ENCODE measurements at places on chromosomes 6 and 20. TPM values are rescaled to one million over a fixed set of nuclear protein-coding genes. Genes with fewer than 3 reads are reported as not detected.

Gene KCNQ5
- total RNA-seq: 6.9 TPM

DNA sequence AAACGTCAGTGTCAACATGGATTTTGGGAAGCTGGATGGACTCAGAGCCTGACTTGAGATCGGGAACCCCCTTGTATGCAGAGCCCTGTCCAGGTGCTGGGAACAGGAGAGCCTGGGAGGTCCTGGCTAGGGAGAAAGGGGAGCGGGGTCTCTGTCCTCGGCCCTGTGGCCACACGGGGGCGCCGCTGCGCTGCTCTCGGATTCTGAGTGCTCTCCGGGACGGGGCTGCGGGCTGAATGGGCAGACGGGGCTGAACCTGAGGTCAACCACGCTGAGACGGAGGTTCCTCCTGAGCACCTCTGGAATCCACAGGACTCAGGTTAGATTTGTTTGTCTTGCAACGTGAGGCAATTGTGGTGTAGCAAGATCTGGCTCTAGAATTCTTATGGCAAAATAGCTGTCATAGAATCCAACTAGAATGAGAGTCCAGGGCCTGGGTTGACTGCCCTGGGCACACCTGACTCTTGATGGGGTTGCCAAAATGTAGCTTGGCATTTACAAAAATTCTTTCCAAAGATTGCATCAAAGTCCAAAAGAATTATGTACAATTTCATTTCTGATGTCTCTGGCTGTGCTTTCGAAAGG lies 20.6 kb upstream of the HLA-F start:
- DNase-seq: peak; percentile 35

GRCh38 chr6:106163966-106164877 lies 78.1 kb downstream of the PRDM1 start:
- DNase-seq: no peak

Gene TBXT
- not detected for total RNA-seq

Gene CCN6
- not detected for total RNA-seq

DNA sequence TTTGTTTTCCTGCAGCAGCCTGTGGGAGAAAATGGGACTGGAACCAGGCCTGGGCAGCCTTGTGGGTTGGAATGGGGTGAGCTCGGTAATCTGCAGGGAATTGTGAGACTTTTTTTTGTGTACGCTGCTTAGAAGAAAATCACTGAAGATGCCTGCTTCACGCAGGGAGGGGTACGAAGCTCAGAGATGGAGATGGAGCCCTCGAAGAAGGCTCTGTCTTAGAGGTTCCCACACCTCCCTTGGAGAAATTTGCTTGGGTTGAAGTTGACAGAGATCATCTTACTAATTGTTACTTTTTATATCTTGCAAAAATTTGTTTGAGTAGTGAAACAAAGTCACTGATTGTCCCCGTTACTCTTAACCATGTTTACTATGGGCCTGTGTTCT lies 894 bp downstream of the PYGB start:
- peak; percentile 23 for DNase-seq

DNA sequence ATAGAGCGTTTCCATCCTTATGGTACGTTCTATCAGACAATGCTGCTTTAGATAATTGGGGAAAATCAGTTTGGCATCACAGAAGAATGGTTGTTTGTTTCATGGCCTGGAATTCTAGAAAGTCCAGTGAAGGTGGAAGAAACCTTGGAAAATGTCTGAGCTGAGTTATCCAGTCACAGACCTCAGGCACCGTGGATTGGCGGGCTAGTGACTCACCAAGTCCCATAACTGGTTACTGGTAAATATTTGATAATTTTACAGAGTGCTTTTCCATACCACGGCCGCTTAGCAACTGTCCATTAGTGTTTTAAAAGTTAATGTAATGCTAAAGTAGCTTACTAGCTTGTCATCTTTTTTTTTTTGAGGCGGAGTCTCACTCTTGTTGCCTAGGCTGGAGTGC lies 99.4 kb downstream of the SLC35B3 start:
- no peak for DNase-seq

Gene EPHA7
- 0.03 TPM for total RNA-seq

DNA sequence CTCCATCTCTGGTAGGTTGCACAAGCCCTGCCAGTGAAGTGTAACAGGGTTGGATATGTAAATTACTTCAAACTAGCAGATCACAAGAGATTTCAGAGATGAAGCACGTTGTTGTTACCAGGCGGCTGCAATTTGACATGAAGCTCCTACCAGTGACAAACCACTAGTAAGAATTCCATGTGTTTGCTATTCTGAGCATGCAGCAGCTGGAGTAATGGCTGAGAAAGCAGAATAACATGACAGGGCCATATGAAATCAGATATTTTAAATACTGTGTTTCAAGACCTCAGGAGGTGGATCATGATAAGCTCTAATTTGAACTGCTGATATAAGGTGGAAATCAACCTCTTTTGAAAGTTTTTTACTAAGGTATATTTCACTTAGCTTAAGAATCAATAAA lies 11.4 kb downstream of the RIN2 start:
- DNase-seq: no peak

- DNase-seq: no peak
These were observed 2.0 kb downstream of the PDE10A start for GRCh38 chr6:165660857-165661663.

Gene KCNK17
- total RNA-seq: not detected

DNA sequence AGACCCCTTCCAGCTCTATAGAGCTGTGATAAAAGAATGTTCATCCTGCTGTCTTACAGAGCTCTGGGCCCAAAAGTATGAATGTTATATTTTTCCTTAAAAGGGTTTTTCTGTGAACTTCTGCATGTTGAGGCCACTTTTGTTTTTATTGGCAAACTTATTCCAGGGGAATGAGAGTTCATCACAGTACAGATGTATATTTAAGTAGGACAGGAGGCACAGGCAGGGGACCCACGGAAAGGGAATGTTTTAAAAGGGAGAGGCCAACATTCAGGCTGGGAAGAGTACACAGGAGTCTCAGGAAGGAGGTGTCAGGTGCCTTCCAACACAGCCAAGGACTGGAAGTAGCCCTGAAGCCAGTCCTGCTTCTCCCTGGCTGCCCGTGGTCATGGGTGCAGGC lies 148.4 kb downstream of the EYA2 start:
- DNase-seq: no peak

DNA sequence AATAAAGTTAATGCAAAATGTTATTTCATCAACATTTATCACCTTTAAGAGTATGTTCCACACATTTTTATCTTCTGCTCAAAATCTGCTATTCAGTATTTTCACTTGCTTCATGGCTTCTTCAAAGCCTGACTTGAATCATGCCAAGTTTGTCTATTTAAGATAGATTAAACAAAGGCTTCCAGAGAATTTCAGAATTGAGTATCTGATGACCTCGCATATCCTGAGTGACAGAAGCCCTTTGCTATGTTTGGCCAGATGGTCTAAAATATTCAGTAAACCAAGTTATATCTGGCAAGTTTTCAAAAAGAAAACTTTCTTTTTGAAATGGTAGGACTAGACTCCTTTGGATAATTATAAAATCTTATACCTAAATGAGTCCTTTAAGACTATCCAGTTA lies 348.9 kb upstream of the KCNQ5 start:
- DNase-seq: peak; percentile 59

DNA sequence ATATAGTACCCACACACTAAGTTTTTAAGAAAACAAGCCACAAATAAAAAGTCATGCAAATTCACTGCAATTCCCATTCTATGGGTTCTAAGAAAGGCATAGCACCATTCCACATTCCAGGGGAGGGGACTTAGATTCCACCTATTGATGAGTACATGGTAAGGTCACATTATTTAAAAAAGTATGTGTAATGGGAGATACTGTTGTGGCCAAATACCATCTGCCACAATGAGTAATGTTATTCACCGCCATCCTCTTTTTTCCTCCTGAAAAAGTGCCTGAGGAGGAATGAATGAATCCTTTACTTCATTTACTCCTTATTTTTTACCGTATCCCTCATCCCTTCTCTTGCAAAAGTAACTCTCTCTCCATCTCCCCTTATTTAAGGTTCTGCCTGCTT lies 27.0 kb upstream of the ADGRF1 start:
- peak; percentile 15 for DNase-seq

Gene SPDEF
- 0.07 TPM for total RNA-seq

All from HT1080 (cell line).